Natural killer cell treated with Interleukin-12 subunit alpha and Interleukin-12 subunit beta and Interleukin-15 and Interleukin-18, amount 100 ng/mL, for 72 hours (primary cell): ENCODE measurements at places on chromosomes 5 and 9. TPM values are rescaled to one million over a fixed set of nuclear protein-coding genes. Genes with fewer than 3 reads are reported as not detected.

DNA sequence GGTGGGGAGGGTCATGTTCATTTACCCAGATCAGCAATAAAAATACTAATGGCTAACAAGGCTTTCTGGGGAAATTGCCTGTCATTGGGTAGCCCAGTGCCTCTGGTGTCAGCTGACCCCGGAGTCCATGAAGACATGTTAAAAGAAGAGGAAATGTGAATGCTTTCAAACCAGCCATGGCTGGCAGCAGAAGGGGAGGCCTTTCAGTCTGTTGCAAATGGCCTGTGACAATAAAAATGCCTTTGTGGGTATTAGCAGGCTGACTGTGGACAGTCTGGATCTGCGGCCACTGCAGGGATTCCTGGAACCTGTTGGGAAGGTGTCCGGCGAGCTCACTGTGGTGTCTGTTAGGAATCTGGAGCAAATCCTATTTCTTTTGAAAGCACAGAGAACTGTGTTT, 7.5 kb downstream of the ABL1 start:
- peaks cover 24% of the 10 kb centered on the region for H3K4me1 ChIP-seq
- H3K4me3 ChIP-seq, result no peak overlapping the region
- DNase-seq, result no peak
- no peaks in the 10 kb centered on the region for H3K27me3 ChIP-seq
- no peak overlapping the region for H3K27ac ChIP-seq

DNA sequence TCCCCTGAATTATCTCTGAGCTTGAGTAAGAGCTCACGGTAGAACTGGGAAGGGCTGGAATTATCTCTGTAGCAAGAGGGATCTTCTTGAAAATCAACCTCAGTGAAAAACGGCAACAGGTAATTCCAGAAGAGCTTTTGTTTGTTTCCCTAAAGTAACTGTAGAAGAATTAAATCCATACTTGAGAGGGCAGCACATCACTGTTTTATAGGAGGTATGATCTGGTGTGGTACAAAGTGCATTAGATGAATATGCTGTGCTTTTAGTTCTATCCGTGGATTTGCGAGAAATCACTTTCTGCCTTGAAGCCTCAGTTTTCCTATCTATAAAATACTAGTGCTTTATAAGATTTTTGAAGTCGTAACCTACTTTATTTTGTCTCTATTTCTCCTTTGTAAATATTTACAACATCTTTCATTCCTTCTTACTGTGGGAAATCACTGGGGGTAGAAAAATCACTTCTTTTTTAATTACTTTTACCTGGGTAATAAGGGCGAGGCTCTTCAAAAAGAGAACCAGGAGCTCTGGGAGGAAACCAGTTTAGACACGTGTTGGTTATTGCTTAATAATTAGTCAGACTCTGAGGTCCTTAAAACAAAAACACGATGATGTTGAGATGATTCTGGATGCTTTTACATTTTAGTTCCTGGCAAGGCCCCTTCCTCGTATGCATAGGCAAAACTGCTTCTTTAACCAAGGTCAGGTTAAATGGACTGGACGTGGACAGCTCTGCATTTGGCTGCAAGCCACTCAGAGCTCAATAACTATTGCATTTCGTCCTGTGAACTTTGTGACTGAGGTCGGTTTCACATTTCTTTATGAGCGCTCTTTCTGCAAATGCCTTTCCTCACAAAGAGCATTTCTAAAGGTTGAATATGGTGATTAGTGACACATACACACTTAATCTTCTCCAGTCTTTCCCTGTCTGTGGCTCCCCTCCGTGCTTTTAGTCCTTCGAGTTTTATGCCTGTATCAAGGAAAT, 376.1 kb downstream of the BRINP1 start:
- H3K36me3 ChIP-seq, result peaks cover 6% of the 10 kb centered on the region
- H3K4me1 ChIP-seq, result no peaks in the 10 kb centered on the region
- H3K27ac ChIP-seq, result no peak overlapping the region
- DNase-seq, result no peak

DNA sequence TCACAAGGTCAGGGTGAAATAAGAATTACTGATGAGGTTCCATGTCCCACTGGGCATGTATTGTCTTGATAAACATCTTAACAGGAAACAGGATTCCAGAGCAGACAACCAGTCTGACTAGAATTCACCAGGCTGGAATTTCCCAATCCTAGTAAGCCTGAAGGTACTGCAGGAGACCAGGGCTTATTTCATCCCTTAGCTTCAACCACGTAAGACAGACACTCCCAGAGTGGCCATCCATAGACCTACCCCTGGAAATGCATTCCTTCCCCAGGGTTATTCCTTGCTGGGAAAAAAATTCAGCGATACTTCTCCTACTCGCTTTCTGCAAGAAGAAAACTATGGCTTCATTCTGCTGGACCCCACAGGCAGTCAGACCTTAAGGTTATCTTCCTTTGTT, 785.4 kb downstream of the NR2F1-AS1 start:
- H3K4me1 ChIP-seq, result no peaks in the 10 kb centered on the region
- H3K27me3 ChIP-seq, result no peaks in the 10 kb centered on the region
- no peak overlapping the region for H3K4me3 ChIP-seq

DNA sequence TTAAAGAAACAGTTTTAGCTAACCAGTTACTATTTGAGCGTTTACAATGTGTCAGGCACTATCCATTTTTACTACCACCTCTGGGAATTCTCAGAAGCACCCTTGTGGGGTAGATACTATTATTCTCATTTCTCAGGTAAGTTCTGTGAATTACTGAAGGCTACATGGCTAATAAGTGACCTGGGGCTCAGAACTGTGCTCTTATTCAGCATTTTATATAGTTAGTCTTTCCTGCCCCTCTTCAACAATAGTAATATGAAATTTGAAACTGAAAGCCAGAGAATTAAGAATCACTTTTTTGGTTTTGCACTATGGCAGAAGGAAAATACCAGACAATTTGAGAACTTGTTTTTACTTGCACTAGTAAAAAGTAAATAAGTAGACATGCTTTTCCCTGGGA, 11.8 kb downstream of the ELL2 start:
- DNase-seq, result no peak
- H3K4me1 ChIP-seq, result peaks cover 43% of the 10 kb centered on the region
- peaks cover 19% of the 10 kb centered on the region for H3K36me3 ChIP-seq
- peak overlapping the region; percentile 30 for H3K4me3 ChIP-seq

Gene ADAMTS13
- total RNA-seq, result 1.1 TPM

GRCh38 chr9:15139469-15139868, 167.5 kb downstream of the TTC39B start:
- no peak overlapping the region for H3K27ac ChIP-seq
- no peak overlapping the region for H3K4me3 ChIP-seq

- H3K36me3 ChIP-seq, result peaks cover 9% of the 10 kb centered on the region
- H3K27ac ChIP-seq, result no peak overlapping the region
- no peak for DNase-seq
- no peak overlapping the region for H3K4me3 ChIP-seq
- H3K27me3 ChIP-seq, result no peaks in the 10 kb centered on the region
- H3K4me1 ChIP-seq, result peaks cover 8% of the 10 kb centered on the region
These were observed 102.5 kb downstream of the ST8SIA4 start for GRCh38 chr5:100800562-100800961.

Gene EGFLAM
- total RNA-seq, result not detected

DNA sequence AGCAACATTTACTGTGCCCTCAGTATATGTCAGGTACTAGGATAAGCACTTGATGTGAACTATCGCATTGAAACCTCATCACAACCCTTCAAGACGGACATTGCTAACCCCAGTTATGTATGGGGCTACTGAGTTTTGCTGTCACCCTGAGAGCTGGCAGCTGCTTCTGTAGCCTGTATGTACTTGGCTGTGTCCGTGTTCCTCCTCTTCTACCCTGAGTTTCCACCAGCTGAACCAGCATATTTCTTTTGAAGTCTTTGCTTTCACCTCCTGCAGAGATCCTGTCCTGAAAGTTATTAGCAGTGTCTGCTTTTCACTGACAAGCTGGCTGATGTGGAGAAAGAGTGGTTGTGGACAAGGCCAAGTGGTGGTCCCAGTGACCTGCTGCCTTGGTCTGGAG, 63.3 kb downstream of the ADGRV1 start:
- no peak for DNase-seq
- H3K36me3 ChIP-seq, result no peaks in the 10 kb centered on the region
- no peak overlapping the region for H3K4me3 ChIP-seq
- H3K27ac ChIP-seq, result no peak overlapping the region

DNA sequence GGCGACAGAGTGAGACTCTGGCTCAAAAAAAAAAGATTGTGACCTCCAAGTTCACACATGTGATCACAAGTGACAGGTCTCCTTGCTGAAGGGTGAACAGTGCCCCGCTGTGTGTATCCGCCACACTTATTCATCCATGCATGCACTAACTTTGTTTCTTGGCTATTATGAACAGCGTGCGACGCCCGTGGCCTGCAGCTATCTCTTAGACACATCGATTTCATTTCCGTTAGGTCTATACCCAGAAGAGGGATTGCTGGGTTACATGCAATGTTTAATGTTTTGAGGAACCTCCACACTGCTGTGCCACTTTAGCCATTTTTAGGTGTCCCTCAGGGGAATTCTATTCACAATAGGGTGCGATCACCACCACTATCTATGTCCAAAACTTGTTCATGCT, 12.1 kb upstream of the EGFL7 start:
- H3K36me3 ChIP-seq, result no peaks in the 10 kb centered on the region
- DNase-seq, result no peak
- no peak overlapping the region for H3K4me3 ChIP-seq
- no peaks in the 10 kb centered on the region for H3K4me1 ChIP-seq

DNA sequence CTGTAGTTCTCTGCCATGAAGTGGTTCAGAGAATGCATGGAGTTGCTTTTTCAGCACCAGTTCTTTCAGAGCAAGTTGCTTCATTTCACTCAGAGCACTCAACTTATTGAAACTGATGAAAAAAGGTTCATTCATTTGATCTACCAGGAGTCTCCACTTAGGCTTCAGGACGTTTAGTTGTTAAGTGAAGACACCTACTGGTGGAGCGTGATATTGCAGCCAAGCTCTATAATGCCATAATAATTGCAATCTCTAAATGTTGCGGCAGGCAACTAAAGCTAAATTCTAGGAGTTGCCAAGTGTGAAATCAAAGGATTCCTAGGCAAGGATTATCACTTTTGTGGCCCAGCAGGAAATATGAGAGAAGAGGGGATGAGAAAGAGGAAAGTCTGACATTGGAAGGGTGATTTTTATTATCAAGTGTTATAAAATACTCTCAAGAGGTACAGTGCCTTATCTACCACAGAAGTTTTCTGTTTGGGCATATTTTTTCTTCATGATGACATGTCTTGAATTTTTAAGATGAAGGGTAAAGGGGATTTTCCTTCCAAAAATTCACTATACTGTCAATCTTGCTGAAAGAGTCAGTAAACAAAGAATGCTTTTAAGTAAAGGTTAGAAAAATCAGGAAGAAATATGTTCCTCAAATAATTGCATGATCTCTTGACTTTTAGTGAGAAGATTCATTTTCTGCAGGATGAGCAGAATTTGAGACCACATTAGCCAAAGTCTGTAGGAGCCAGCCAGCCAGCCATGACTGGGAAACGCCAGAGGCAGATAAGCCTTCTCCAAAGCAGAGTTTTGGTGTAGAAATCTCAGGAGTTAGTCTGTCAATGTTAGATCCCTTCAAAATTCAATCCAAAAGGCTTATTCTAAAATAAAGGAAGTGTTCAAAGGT, 83.4 kb downstream of the SH3PXD2B start:
- no peaks in the 10 kb centered on the region for H3K27me3 ChIP-seq
- H3K27ac ChIP-seq, result no peak overlapping the region
- no peak for DNase-seq
- H3K36me3 ChIP-seq, result peaks cover 12% of the 10 kb centered on the region

GRCh38 chr5:116045821-116046220, 13.5 kb downstream of the ARL14EPL start:
- no peak for DNase-seq
- H3K36me3 ChIP-seq, result no peaks in the 10 kb centered on the region
- H3K4me3 ChIP-seq, result no peak overlapping the region
- no peaks in the 10 kb centered on the region for H3K4me1 ChIP-seq

GRCh38 chr5:102753889-102754766, 977 bp upstream of the PAM start:
- H3K4me3 ChIP-seq, result peak overlapping the region; percentile 97
- no peak for DNase-seq

GRCh38 chr9:32350682-32351081, 33.8 kb upstream of the ACO1 start:
- H3K4me1 ChIP-seq, result no peaks in the 10 kb centered on the region
- H3K27ac ChIP-seq, result no peak overlapping the region
- no peaks in the 10 kb centered on the region for H3K36me3 ChIP-seq
- no peaks in the 10 kb centered on the region for H3K27me3 ChIP-seq
- DNase-seq, result no peak

DNA sequence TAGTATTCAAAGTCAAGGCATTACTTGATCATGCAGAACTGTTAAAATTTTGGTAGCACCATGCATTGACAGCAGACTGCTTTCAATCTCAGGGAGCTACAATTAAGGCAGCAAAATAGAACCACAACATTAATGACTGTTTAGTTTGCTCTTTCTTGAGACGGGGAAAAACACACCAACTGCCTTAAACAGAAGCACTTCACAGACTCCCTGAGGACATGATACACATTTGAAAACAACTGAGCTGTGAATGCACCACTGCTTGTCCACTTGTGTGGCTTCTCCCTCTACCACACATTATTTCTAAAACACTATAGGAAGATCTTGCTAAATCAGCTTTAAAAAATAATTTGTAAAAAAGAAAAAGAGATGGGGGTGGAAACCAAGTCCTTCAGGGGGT, 79.6 kb upstream of the MAST4 start:
- no peaks in the 10 kb centered on the region for H3K27me3 ChIP-seq
- H3K36me3 ChIP-seq, result peaks cover 5% of the 10 kb centered on the region
- H3K4me3 ChIP-seq, result no peak overlapping the region

DNA sequence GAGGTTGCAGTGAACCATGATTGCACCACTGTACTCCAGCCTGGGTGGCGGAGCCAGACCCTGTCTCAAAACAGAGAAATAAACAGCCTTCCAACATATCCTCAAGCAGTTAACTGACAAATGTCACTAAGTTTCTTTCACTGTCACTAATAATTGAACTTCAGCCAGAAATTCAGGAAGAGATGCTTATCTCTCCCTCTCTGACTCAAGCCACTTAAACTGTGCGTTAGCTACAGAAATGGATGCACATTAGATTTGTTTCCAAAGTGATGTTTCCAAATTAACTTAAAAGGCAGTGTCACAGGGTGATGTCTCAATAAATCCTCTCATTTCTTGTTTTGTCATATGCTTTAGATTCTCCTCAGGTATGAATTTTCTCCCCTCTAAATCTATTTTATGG, 164.9 kb downstream of the KDM4C start:
- H3K27ac ChIP-seq, result peak overlapping the region; percentile 28
- peaks cover 55% of the 10 kb centered on the region for H3K4me1 ChIP-seq
- no peak for DNase-seq
- no peaks in the 10 kb centered on the region for H3K36me3 ChIP-seq
